ENCODE measurements at places on chromosomes 7 and 10. TPM values are rescaled to one million over a fixed set of nuclear protein-coding genes. Genes with fewer than 3 reads are reported as not detected.

DNA sequence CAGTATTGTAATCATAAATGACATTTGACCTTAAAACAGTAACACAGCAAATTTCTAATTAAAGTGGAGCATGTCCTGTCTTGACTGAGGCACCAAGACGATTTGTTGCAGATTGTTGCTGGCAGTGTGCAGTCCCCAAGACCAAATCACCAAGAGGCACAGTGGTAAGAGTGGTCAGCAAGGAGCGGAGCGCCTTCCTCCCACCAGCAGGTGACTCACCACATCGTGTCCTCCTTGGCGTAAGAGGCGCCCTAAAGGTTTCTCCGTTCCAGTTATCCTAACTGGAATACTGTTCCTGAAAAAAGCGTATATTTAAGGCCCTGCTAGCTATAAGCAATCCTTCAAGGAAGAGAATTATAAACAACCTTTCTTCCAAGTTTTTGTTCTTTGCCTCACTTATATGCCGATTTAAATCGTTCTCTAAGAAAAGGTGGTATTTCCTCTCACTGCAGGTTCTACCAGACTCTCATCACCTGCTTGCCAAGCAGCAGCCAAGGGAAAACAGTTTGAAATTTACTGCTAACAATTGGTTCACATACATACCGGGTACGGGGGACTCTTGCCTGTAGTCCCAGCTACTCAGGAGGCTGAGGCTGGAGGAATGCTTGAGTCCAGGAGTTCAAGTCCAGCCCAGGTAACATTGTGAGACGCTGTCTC lies 10.7 kb upstream of the REPIN1 start:
- no peak overlapping the region for H3K27ac ChIP-seq
- no peak for DNase-seq

GRCh38 chr7:115613836-115614235 lies 416.7 kb downstream of the TFEC start:
- H3K27me3 ChIP-seq: no peaks in the 10 kb centered on the region
- H3K36me3 ChIP-seq: no peaks in the 10 kb centered on the region
- no peak overlapping the region for H3K4me3 ChIP-seq
- H3K4me1 ChIP-seq: no peaks in the 10 kb centered on the region
- no peak overlapping the region for H3K27ac ChIP-seq
- DNase-seq: no peak

- no peak overlapping the region for H3K27ac ChIP-seq
- DNase-seq: no peak
- H3K4me1 ChIP-seq: no peaks in the 10 kb centered on the region
- H3K27me3 ChIP-seq: no peaks in the 10 kb centered on the region
Observed at GRCh38 chr7:93218997-93219827, 7.1 kb downstream of the HEPACAM2 start.

DNA sequence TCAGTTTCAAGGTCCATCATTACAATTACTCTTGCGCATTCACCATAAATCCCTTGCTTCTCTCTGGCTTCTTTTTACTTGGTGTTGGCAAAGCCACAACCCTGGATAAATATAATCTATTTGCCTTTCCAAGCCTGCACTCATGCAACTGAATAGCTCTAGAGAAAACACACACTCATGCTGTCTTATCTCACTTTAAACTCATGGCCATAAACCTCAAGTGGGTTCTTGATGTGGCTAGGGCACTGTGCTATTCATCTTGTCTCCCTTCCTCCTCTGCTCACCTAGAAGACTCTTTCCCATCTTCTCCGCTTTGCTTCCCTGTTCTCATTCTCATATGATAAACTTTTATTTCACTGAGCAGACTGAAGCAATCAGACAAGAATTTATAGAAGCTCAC lies 165.4 kb upstream of the MTPN start:
- H3K4me3 ChIP-seq: no peak overlapping the region
- H3K27ac ChIP-seq: no peak overlapping the region
- H3K36me3 ChIP-seq: no peaks in the 10 kb centered on the region
- no peaks in the 10 kb centered on the region for H3K27me3 ChIP-seq
- no peaks in the 10 kb centered on the region for H3K4me1 ChIP-seq

GRCh38 chr7:40680657-40681056 lies 545.9 kb downstream of the SUGCT start:
- no peak overlapping the region for H3K4me3 ChIP-seq
- no peaks in the 10 kb centered on the region for H3K4me1 ChIP-seq
- no peaks in the 10 kb centered on the region for H3K27me3 ChIP-seq
- H3K27ac ChIP-seq: no peak overlapping the region
- no peaks in the 10 kb centered on the region for H3K36me3 ChIP-seq

The DIP2C gene
- total RNA-seq: 48.2 TPM

The AKR1C4 gene
- total RNA-seq: not detected

All from breast epithelium (tissue), 4 donors.